Skin of body (tissue), 3 donors: ENCODE measurements at places on chromosomes 7 and 10.
A peak's percentile ranks its signal among the peaks of the same experiment; 100 is the strongest.

GRCh38 chr7:136267822-136268221 lies 290.7 kb upstream of the MTPN start:
- no peak for DNase-seq

- DNase-seq = no peak
These were observed 3.5 kb upstream of the EPHA1 start for GRCh38 chr7:143411976-143412708.

- DNase-seq = no peak
These were observed 59.8 kb downstream of the ARID5B start for GRCh38 chr10:61961278-61961677.

- DNase-seq = no peak
These were observed 40.5 kb upstream of the WASL start for GRCh38 chr7:123789206-123789784.

GRCh38 chr7:99404235-99404976 lies 4.0 kb downstream of the PDAP1 start:
- no peak for DNase-seq

GRCh38 chr10:83533290-83533689 lies 606.0 kb upstream of the GHITM start:
- DNase-seq = no peak

- DNase-seq = no peak
These were observed 473.6 kb downstream of the PARD3 start for GRCh38 chr10:34341473-34341872.

DNA sequence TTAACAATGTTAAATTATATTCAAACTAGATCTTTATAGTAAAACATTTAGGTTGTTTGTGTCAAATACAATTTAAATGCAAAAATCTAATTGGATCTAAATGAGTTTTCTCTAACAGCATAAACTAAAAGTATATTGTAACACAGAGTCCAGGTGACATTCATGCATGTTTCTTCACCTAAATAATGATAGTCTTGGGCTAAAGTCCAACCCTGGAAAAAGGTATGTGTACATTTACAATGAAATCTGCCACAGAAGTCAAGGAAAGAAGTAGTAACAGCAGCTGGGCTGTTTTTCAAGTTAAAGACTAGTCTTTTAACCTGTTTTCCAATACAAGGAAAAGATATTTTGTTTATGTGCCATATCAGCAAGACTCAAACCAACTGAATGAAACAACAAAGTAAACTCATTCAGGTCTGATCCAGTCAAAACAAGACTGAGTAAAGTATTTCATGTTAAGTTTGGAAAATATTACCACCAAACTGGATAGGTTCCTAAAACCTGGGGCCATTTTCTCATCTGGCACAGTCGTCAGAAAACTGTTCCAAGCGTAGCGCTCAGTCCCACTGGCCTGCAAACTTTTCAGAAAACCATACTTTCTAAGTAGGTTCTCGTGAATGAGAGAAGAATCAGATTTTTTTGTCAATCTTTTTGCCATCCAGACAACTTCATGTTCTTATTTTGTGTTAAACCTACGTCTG lies 349.2 kb downstream of the HGF start:
- no peak for DNase-seq

DNA sequence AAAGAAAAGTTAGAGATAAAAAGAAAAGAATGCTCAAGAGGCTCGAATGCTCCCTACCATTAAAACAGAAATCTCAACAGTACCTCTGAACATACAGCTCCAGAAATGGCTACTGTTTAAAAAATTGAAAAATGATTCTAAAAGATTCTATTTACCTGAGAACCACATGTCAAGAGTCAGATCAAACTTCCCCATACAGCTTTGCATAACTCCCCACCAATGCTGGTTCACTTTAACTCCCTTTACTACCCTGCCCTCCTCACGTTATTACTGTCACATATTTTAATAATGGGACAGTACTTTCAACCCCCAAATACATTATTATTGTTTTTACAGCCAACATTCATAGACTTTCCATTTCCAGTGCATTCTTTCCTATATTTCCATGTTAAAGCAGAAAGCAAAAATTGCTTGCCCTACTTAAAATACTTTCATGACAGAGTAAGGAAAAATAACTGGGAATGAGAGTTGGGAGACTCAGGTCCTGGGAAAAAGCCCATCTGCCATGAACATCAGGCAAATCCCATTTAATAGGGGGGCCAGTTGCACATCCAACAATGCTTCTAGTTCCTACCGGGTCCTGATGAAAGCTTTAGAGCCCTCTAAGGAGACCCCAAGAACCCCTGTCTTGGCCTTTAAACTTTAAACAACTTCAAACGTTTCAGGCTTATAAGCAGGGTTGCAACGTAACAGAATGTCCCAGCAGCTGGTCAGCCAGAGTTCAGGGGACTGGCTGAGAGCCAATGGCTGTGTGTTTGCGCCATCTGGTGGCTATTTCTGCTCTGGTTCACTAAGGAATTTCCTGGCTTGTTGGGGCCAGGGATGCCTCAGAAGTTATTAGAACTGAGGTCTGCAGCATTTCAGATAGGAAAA lies 247.4 kb downstream of the ELMO1 start:
- DNase-seq = peak; percentile 85

DNA sequence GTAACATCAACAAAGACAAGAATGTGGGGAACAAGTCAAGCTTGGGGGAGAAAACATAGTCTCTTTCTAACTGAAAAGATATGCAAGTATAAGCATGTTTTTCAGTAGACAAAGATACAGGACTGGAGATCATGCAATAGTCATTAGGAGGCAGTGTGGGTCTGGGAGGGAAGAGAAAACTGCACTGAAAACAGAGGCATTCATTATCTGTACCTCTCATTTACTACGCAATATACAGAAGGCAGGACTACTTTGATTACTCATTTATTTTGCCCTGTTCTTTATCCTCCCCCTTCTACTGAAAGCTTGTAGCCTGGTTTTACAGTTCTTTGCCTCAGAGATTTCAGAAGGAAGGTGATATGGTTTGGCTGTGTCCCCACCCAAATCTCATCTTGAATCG lies 341.2 kb downstream of the CRPPA start:
- DNase-seq = no peak

- no peak for DNase-seq
These were observed 93.5 kb upstream of the GJD4 start for GRCh38 chr10:35511647-35512046.

DNA sequence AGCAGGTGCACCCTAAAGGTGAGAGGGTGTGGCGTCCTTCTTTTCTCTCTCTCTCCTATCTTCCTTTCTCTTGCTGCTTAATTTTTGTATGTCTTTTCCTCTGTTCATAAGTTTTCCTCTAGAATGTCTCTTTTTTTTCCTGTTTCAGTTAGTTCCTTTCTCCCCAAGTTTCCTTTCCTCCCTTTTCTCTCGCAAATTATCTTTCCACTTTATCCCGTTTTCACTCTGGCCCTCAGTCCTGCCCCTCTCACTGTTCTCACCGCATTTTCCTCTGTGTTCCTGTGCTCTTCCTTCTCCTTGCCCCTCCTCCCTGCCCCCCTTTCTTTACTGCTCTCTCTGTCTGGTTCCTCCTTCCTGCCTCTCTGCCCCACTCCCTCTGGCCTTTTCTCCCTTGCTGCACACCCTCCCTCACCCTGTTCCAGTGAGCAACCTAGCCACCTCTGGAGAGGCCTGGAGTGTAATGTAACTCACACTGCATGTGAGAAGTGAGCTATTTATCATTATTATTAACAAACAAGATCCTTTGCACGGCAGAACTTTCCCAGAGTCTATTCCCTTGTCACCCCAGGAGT lies 158.5 kb downstream of the C10orf105 start:
- DNase-seq = no peak

- no peak for DNase-seq
These were observed 40.6 kb upstream of the NPFFR1 start for GRCh38 chr10:70324339-70324861.

GRCh38 chr10:6607182-6607581 lies 27.1 kb upstream of the PRKCQ start:
- no peak for DNase-seq

GRCh38 chr7:30660331-30661255 lies 21.7 kb downstream of the CRHR2 start:
- DNase-seq = no peak

GRCh38 chr10:109987452-109988211 lies 20.2 kb upstream of the ADD3 start:
- peak; percentile 61 for DNase-seq

GRCh38 chr7:68031180-68031943 lies 1034.7 kb downstream of the TYW1 start:
- DNase-seq = no peak

GRCh38 chr10:87979847-87980246 lies 116.4 kb downstream of the PTEN start:
- DNase-seq = no peak

- DNase-seq = no peak
These were observed 23.5 kb upstream of the NKX6-2 start for GRCh38 chr10:132809232-132810140.

DNA sequence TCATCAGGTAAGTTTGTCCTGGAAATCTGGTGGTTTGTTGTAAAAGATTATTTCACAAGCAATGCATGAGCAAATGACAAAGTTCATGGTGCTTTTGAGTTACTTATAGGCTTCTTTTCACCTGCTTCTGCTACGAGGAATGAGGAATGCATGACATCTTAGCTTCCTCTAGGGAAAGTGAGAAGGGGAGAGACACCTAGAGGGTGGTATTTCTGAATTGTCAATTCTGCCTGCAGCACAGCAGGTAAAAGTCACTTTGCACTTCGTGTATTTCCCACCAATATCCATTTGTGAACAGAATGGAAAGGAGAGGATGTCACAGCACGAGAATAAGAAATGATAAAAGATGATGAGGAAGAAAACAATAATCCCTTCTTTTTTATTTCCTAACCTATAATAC lies 153.4 kb upstream of the FEZF1 start:
- DNase-seq = no peak

DNA sequence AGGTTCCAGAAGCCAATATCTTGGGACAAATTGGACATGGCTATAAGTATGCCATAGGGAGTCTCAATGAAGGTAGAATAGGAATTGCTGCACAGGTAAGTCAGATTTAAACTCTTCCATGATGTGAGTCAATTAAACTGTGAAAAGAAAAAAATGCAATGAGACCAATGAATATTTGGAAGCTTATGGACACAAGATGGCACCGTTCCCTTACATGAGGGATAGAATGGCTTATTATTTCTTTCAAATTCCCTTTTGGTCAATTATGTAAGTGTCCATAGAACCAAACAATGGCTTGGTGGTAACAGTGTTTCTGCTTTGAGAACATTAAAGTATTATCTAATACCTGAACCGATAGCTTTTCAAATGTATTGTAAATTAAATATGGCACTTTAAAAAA lies 35.6 kb downstream of the ACADSB start:
- DNase-seq = no peak

- no peak for DNase-seq
These were observed 93.1 kb upstream of the HABP2 start for GRCh38 chr10:113459626-113460280.

DNA sequence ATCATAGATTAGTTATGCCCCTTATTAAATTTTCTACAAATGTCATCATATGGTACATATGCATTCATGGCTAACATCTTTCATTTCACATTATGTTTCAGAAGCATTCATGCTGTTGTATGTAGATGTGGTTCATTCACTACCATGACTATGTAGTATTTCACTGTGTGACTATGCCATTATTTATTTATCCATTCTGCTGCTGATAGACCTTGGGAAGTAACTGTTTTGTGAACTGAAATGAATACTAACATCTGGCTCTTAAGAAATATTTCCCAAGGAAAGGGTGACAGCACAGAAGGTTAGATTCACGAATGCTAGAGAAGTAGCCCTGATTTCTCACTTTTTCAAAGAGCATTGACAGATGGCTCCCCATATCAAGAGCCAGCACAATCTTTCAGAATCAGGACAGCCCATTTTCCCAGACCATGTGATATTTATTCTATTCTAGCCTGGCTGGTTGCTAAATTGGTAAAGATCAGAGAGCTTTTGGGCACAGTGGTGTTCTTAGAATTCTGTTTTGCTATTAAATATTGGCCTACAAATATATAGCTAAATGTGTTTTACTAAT lies 157.4 kb downstream of the DYNC1I1 start:
- DNase-seq = no peak

DNA sequence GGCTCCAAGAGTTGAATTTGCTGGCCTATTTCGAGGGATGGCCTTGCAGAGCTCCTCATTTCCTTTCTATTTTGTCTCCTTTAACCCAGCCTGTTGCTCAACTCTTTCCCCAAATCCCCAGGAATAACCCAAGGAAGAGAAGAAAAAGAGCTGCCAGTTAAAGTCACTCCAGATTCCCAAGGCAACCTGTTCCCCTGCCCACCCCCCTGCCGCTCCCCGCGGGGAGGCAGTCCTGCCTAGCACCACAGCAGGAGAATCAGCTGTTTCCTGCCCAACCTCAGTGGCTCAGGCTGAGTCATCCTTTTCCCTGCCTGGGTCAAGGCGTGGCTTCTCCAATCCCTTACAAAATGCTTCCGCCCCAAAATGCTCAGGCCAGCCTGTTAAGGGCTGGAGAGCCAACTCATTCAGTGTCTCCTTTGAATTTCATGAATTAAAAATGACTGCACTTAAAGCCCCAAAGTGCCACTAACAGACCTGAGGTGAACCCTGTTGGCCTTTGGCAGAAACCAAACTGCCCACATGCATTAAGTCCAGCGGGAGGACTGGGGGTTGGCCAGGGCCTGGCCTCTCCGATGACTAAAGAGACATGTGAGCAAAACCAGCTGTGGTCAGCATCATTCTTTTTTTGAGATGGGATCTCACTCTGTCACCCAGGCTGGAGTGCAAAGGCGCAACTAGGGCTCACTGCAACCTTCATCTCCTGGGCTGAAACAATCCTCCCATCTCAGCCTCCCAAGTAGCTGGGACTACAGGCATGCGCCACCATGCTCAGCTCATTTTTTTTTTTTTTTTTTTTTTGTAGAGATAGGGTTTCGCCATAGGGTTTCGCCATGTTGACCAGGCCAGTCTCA lies 83.2 kb upstream of the KIF5B start:
- DNase-seq = no peak

DNA sequence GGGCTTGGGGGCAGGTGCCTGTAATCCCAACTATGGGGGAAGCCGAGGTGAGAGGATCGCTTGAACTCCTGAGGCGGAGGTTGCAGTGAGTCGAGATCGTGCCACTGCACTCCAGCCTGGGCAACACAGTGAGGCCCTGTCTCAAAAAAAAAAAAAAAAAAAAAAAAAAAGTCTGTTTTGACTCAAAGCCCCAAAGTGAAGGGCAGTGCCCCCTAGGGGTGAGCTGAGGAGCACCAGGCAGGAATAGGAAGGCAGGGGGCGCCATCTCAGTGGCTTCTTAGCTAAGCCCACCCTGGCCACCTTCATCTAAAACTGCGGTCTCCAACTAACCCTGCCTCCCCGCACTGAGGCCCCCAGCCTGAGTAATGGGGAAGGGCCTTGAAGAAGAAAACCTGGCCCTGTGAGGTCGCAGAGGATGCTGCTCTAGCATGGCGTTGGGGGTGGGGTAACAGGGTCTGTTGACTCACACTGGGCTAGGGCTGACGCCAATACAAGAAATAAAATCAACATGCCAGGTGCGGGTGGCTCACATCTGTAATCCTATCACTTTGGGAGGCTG lies 9.8 kb downstream of the PODXL start:
- no peak for DNase-seq
